AML-193 (cell line): ENCODE measurements at places on chromosomes 5 and 9.

DNA sequence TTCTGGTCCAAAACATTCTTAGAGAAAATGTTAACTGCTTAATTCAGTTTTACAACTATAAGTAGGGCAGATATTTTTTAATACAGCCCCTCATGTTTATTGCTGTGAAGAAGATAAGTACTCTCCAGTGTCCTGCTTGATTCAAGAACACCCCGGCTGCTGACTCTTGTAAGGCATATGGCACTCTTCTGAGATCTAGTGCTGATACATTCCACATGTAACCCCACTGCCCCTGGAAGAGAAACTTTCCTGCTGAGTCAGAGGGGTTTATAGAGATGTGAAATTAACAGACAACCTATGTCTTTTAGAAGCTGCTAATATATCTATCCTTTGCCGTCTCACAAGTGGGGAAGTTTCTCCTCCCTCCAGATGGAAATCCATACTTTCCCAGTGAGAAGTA, 1.0 kb upstream of the MINAR2 start:
- no peak for DNase-seq

- DNase-seq = no peak
Observed at GRCh38 chr9:128365525-128365924, 5.6 kb upstream of the URM1 start.

DNA sequence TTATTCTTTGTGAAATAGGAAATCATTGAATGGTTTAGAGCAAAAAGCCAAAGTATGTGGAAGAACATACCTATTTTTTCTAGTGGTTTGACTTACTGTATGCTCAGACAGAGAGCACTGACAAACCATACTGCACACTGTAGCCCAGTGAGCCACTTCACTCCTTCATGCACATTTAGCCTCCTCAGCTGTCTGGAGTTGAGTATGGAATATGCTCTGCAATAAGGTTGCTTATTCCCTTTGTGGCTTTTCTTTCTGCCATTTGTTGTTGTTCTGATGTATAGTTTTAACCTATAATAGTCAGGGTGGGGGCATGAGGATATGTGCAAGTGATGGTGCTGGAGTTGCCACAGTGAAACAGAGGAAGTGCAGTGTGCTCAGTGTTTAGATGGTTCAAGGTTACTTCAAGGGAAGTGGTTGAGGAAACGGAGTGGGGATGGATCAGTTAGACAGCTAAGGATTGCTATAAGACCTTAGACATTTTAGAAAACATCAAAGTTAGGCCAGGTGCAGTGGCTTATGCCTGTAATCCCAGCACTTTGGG, 100.7 kb downstream of the CDC42SE2 start:
- DNase-seq = no peak

- DNase-seq = peak; percentile 42
Observed at GRCh38 chr5:135466178-135467050, 14.3 kb upstream of the TIFAB start.

DNA sequence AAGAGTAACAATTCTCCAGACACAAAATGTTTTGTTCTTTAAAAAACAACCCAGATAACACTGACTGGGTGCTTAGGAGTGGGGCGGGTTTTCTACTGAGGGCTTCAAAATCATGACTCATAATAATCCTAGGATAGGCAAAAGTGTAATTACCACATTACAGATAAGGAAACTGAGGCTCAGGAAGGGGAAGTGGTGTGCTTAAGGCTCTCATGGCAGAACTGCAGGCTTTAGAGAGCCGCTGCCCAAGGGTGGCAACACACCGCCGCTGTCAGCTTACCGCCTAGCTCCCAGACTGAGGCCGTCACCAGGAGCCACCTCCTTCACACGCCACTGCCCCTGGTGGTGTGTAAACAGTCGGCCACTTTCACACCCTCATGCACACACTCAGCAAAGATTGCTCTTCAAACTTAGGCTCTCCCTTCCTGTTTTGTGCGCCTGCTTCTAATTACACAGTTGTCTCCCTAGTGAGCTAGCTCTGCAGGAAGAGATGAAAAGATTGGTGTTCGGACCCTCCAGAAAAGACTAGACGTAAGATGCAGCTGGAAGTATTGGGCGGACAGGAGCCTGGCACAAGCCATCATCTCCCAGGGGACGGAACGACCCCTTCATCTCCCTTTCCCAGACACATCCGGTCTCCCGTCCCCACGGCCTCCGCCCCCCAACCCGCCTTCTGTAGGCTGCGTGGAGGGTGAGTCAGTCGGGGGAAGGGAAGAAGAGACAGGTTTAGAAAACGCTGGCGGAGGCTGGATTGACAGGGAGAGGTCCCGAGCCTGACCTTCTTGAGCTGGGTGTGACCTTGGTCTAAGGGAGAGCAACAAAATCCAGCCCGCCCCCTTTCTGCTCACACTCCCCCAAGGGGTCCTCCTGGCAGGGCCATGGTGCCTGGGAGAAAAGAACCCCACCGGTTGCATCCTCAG, 162.7 kb downstream of the SYK start:
- no peak for DNase-seq

- no peak for DNase-seq
Observed at GRCh38 chr9:120481248-120481647, 98.7 kb downstream of the CDK5RAP2 start.

GRCh38 chr5:73519531-73520283, 21.5 kb downstream of the BTF3 start:
- peak; percentile 91 for DNase-seq

DNA sequence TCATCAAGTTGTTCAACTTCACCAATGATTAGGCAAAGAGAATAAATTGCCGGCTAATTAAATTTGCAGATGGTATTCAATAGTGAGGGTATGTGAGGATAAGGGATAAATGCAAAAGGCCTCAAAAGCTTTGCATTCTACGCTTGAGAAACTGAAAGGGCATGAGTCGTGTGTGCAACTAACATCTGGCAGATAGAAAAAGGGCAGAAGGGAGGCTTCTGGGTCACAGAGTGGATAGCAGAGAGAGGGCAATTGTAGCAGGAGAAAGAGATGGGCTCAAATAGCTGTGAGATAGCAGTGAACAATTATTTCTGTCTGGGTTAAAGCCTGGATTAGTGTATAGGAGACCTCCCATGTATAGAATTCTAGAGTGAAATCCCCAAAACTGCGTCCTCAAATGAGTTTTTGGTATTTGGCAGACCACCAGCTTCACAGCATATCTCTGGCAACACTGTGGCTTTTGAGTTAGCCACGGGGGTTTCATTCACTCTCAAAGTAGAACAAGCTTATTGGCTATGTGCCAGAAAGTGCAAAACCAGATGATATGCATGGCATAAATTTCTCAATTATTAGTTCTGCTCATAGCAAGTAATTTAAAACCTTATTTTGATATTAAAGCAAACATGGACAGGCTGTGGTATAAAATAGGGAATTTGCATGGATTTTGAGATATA, 586.3 kb downstream of the BRINP1 start:
- no peak for DNase-seq

GRCh38 chr5:1118231-1118698, 6.4 kb upstream of the SLC12A7 start:
- DNase-seq = no peak

GRCh38 chr9:93686127-93686879, 109.9 kb downstream of the PHF2 start:
- DNase-seq = no peak

DNA sequence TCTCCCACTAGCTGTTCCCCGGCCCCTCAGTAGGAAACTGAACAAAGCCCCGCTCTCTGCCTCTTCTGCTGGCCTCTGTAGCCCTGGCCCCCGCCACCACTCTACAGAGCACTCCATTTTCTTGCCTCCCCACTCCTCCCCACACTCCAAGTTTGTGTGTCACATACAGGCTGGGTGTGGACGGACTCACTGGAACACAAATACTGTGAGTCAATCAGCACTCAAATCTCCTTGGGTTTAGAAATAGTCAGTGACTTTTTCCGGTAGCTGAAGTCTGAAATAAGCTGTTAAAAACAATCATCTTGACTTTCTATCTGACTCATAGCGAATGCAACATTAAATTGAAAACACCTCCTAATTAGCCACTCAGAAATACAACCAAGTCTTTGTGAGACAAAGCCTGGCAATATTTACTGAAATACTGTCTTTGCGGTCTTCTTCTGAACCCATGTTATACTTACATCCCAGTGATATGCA, 122.5 kb downstream of the LHFPL2 start:
- no peak for DNase-seq

GRCh38 chr5:37871023-37871815, 31.4 kb upstream of the GDNF start:
- no peak for DNase-seq

GRCh38 chr5:43104057-43104456, 16.7 kb upstream of the ZNF131 start:
- no peak for DNase-seq

DNA sequence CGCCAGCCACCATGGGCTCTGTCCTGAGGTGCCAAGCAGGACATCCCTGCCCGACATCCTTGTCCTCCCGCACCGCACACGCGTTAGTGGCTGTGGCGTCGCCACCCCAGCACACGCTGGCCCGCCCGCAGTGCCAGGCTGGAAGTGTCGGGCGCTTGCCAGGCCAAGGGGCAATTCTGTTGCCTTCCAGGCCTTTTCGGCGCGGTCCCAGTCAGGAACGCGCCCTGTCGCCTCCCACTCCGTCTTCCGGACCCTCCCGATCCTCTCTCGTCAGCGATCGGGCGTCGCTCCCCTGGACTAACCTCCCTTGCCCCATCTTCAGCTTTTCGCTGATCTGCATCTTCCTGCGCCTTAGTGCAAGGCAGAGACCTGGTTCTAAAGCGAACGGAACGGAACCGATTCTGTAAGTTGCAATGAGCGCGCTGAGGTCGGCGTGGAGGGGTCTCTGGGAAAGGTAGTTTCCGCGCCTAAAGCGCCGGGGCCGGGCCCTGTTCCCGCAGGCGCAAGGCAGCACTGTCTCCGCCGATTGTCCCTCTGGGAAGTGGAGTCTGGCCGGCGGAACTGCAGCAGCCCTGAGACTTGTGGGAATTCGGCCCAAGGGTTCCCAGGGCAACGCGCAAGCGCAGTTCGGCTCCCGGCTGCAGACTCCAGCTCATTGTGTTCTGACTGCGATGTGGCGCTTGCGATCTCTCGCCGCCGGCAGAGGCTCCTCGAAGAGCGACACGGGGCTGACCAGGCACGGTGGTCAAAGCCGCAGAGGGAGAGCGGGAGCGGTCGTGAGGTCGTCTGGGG, at the start of gene ZNF454:
TSS of gene ZNF454 (plus strand) at position 630 of the 792 bp plus-strand sequence. CDS start 1,594 bp downstream, outside the sequence.
- no peak for DNase-seq

DNA sequence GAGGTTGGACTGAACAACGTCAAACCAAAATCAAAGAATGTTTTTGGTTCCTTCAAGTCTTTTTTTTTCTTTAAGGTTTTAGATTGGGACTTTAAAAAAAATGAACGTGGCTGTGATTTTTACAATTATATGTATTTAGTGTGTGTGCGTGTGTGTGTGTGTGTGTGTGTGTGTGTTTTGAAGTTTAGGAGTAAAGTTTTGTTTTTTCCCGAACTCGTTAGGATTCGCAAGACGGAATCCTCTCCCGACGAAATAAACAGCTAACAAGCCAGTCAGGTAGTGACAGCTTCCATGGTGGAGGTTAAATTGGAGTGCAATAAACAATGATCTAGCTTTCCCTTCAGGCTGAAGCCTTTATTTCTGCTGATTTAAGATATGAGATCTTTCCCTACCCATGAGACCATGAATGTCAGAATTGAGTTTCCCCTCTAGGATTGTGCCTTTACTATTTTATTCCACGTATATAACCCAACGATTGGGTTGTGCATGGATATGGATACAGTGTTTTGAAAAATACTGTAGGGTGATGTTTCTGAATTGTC, 1.2 kb downstream of the KIAA1958 start:
- DNase-seq = no peak

DNA sequence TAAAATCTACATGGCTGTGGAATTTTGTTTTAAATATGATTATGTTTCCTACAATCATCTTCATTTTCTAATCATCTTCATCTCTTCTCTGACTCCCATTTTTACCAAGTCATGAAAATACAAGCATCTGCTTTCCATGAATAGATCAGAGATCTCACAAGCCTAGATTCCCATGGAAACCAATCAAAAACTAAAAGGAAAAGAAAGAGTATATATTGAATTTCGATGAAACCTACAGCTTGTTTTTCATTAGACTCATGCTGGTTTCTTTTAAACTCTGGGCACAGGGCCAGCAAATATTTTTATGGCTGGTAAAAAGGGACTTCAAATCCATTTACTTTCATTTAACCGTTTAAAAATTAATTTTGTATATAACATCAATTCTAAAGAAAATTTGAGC, 51.2 kb downstream of the INVS start:
- no peak for DNase-seq

- peak; percentile 46 for DNase-seq
Observed at GRCh38 chr9:33718987-33719386, 76.4 kb upstream of the PRSS3 start.

DNA sequence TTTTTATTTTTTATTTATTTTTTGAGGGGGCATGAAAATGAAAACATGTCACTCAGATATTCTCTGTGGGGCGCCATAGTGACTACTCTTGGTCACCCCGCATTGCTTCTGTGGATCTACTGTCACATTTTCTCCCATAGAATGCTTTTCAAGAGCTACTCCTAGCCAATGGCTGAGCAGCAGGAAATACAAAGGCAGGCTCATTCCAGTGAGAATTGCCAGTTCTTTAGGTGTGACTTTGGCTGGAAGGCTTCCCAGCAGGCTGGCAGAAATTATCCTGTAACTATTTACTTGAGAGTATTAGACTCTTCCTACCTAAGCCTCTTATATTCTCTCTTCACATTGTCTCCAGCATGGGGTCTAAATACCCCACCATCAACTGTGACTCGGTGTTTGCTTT, 21.0 kb upstream of the PTPRD start:
- DNase-seq = no peak

DNA sequence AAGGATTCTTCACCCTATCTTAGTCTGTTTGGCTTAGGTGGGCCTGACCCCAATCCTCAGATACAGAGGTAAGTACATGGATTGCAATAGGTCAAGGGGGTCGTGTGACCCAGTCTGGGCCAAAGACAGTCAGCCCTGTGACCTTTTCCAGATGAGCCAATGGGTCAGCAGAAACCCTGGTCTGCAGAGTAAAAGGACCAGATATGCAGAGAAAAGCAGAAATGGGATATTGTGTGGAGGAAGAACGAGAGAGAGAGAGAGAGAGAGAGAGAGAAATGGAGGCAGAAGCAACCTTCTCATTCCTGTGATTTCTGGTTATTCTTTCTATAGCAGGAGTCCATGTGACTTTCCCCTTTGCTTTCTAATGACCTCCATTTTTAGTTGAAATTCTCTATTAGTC, 40.4 kb upstream of the CRB2 start:
- DNase-seq = no peak

DNA sequence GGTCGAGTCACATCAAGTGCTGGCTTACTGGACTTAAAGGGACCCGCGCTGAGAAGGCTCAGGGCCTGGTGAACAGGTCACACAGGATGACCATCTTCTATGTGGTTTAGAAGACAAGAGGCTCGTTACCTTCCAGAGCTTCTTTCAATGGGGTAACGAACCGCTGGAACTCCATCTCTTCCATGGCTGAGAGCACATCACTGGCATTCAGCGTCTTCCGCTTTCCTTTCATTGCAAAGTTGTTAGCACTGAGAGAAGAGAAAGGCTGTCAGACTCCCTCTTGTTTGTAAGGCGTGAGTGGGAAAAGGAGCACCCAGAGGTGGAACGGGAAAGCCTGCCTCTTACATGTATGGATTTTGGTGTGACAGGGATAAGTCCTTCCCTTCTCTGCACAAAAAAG, 994 bp downstream of the POLE3 start:
- DNase-seq = no peak

- DNase-seq = no peak
Observed at GRCh38 chr5:173989432-173990082, 587 bp downstream of the C5orf47 start.

GRCh38 chr5:120405286-120405864, 58.7 kb upstream of the PRR16 start:
- DNase-seq = no peak
